Mesenteric fat pad (tissue), 1 donor: ENCODE measurements at places on chromosomes 11 and 22. TPM values are rescaled to one million over a fixed set of nuclear protein-coding genes. Genes with fewer than 3 reads are reported as not detected.

- no peak for DNase-seq
Measured at GRCh38 chr11:34204396-34205279, 99.2 kb downstream of the NAT10 start.

The SCN4B gene
- 2.3 TPM for total RNA-seq

The CHRNA10 gene
- 1.3 TPM for total RNA-seq

DNA sequence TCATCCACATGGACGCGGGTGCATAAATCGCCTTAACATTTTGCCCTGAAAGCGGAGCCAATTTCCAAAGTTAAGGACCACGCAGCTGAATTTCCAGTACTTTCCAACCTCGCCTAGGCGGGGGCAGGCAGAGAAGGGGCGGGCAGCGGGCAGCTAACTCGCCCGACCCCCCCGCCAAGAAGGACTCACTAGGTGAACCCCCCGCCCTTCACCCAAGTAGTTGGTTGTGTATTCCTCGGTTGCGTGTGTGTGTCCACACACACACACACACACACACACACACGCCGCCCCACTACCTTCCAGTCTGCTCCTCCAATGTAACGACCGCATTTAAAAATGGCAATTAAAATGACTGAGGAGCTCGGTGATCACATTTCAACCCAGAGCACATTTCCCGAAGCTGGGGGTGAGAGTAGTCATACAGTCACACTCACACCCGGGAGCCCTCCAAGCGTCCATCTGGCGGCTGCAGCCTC is 1.4 kb downstream of the TENM4 start:
- DNase-seq = no peak

DNA sequence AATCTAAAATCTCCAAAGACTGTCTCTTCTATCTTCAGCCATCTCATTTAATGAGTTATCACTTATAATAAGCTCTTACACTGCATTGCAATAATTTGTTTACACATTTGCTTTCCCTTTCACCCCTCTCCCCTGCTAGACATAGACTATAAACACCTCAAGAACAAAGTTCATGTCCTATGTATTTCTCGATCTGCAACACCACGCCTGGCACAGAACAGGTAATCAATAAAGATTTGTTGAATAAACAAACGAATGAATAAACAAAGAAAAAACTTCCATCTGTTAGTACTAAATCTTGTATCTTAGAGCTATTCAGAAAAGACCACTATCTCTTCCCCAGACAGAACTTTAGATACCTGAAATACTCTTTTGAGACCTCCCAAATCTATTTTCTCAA is 77.6 kb downstream of the PAK1 start:
- no peak for DNase-seq

DNA sequence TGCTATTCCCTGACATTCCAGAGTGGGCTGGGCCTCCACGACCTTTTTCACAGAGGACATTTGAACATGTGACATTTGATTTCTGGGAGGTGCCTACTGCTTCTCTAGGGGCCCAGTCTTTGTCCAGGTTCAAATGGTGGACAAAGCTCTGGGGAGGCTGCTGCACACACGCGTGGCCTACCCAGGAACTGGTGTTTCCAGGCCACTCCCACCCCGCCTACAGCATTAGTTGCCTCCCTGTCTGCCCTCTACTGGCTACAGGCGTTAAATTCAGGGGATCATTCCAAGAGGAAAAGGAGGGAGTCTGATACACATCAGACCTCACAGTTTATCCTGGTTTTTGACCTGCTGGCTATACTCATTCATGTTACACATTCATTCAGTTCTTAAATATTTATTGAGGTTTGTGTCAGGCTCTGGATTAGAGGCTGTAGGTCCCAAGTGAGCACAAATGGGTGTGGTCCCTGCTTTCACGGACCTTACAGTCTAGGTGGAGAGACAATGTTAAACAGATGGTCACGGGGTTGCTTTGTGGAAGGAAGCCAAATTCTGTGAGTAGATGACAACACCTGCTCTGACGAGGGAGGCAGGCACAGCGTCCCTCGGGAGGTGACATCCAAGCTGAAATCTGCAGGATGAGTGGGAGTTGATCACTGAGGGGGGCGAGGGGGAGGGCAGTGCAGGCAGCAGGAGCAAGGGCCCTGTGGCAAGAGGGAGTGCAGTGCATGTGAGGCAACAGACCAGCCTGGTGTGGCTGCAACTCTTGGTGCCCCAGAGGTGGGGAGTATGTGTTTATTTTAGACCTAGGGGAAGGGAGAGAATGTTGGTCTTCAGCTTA is 11.8 kb downstream of the TUB start:
- DNase-seq = peak; percentile 55

GRCh38 chr11:120134106-120134930 is 3.6 kb downstream of the TRIM29 start:
- DNase-seq = peak; percentile 60

The SF3A1 gene
- 119 TPM for total RNA-seq

DNA sequence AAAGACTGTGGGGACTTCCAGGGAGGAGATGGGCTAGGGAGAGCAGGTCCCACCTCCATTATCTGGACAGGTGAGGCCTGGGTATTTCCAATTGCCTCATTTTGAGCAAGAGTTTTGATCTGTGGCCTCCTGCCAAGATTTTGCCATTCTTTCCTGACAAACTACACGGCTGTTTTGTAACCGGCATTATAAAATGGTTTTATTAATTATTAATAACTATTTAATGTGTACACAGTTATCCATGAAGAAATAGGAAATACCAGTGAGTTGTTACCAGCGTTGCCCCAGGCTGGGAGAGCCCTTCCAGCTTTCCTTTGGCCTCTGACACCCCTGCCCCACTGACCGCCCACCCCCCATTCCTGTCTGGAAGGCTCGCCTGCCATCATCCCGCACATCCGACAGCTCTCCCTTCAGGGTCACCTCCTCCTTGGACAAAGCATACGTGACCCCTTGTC is 14.9 kb upstream of the SEC14L3 start:
- DNase-seq = no peak

DNA sequence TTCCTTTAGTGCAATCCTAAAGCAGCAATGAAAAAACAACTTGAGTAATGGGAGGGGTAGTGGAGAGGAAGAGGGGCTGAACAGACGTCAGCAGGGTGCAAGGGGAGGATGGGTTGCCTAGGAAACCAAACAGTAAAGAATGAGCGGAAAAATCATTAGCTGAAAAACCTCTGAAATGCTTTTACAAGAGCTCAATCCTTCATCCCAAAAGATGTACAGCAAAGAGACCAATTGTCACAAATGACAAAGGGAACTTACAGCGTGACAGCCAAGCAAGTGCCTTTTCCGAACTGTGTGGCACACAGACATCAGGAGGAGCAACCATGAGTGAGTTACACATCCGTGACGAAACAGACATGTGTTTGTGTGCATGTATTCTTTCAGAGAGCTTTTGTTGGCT is 104.6 kb downstream of the SIK3 start:
- DNase-seq = no peak

- no peak for DNase-seq
Measured at GRCh38 chr22:17217179-17217578, 2.1 kb downstream of the ADA2 start.

The MUC5B gene
- not detected for total RNA-seq

The KRTAP5-10 gene
- total RNA-seq = not detected

The IL10RA gene
- total RNA-seq = 32.1 TPM

DNA sequence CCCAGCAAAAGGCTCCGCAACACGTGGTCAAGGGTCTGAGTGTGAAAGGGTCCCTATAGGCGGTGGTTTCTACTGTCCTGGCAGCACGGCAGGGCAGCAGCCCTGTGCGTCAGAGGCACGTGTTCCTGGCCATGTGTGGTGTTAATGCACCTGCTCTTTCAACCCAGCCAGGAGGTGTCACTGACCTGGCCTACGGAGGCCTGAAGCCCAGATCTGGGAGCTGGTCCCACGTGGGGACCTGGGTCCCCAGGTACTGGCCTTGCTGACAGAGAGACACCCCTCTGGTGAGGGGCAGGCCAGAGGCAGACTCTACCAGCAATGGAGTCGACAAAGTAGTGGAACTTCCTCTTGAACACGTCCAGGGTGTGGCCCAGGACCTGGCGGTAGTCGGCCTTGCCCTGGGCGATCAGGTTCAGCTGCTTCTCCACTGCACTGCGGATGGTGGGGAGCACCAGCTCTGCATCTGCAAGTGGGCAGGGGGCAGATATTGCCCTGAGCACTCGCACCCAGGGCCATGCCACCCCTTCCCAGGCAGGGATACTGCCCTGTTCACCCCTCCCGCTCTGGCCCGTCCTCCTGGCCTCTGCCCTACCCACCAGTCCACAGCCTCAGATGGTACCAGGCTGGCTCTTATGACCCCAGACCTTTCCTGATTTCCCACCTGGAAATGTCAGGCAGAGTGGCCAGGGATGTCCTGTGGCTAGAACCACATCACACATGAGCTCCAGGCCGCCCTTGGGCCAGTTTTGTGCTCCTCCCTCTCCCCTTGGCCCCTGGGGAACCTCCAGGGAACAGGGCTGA is 6.8 kb upstream of the PPM1F start:
- DNase-seq = no peak

DNA sequence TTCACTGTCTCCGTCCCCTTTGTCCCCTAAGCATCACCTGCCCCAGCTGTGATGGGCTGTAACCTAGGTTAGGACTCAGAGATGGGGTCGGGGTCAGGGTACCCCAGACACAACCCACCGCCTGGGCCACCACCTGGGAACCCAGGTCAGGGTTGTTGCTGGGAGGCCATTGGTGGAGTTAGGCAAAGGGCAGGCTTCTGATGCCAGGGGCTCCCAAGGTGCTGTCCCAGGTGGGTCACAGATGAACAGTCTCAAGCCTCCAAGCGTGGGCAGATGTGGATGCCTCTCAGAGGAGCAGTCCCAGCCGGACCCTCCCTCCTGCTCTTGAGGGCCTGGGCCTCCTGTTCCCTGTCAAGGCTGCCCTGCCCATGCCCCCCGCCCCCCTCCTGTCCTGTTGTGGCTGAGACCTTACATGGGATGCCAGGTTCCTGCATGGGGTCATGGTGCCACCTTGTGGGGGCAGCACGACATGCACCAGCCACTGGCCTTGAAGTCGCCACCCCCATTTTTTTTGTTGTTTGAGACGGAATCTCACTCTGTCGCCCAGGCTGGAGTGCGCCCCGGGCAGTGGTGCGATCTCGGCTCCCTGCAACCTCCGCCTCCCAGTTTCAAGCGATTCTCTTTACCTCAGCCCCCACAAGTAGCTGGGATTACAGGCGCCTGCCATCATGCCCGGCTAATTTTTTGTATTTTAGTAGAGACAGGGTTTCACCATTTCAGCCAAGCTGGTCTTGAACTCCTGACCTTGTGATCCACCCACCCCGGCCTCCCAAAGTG is 12.1 kb downstream of the GATD1 start:
- DNase-seq = no peak

The PANX3 gene
- not detected for total RNA-seq

The POU2AF2 gene
- not detected for total RNA-seq

GRCh38 chr11:2951231-2952110 is 22.3 kb upstream of the PHLDA2 start:
- no peak for DNase-seq

- DNase-seq = no peak
Measured at GRCh38 chr11:11992257-11993212, 15.9 kb downstream of the DKK3 start.

GRCh38 chr11:62547691-62548281 is 1.2 kb upstream of the AHNAK start:
- DNase-seq = no peak

DNA sequence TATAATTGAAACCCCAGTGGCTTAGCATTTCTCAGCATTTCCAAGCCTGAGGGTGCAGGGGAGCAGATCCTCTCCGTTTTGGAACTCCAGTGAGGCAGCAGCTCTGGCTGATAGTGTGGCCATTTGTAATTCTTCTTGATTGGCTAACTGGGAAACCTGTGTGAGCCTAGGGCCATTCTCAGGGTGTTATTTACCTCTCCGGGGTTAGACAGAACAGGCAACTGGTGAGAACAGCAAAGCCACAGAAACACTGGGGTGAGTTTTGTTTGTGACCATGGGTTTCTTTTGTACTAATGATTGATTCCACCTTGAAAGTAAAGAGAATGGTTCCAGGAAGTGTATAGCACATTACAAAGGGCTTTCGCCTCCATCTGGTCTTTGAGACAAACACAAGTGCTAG is 2.4 kb upstream of the OR4X2 start:
- DNase-seq = no peak

GRCh38 chr11:124977006-124977405 is 23.0 kb downstream of the CCDC15 start:
- DNase-seq = no peak

The SYNGR1 gene
- total RNA-seq = 10.8 TPM

DNA sequence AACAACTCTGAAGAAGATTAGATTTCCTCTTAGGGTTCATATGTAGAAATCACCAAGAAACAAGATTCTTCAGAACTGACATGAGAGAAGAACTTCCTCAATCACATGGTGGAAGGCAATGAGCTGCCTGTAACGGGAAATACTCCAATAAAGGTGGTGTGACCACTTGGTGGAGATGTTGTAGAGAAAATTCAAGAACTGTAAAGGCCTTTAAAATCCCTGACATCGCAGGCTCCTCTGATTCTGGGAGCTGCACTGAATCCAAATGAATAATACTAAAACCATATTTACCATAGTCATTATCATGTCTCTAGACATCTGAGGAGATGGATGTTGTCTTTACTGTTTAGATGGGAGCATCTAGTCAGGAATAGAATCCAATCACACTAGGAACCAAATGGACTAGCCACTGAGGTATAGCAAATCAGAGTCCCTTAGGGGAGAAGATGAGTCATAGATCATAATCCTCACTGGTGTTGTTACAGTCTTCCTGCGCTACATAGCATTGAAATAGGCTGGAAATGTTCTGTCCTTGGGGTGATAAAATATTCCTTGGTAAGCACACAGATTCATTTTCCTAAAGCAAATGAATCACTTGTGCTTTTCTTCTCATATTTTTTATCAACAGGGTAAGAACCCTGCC is 321.6 kb upstream of the TENM4 start:
- no peak for DNase-seq

DNA sequence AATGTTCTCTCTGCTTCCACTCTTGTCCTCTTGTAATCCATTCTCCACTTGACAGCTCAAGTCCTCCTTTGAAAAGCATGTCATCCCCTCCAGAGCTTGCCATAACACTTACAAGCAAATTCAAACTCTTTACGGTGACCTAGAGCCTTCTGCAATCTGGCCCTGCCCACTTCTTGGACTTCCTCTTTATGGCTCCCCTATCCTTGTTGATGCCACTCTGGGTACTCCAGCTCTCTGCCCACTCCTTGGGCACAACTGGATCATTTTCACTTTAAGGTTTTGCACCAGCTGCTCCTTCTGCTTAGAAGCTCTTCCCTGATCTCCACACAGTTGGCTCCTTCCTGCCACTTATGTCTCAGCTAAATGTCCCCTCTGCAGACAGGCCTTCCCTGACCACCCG is 217.9 kb downstream of the DSCAML1 start:
- DNase-seq = no peak

The CTSW gene
- total RNA-seq = 1.3 TPM
